ENCODE measurements at places on chromosomes 7 and 10.

DNA sequence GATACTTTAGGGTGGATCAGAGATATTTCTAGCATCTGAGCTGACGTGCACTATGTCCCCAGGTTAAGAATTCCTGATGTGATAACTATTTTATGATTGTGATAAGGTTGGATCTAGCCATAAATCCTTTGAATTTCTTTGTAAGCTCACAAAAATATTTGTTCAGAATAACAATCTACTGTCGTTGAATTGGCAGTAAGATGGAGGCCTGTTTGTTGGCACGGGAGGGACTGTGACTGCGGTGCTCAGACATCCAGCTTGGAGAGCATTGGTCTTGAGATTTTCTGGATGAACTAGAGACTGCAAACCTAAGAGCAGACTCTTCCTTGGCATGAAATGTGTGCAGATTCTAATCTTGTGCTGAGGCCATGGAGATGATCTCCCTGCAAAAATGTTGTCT, 131.1 kb downstream of the LRRC4 start:
- DNase-seq, result no peak

DNA sequence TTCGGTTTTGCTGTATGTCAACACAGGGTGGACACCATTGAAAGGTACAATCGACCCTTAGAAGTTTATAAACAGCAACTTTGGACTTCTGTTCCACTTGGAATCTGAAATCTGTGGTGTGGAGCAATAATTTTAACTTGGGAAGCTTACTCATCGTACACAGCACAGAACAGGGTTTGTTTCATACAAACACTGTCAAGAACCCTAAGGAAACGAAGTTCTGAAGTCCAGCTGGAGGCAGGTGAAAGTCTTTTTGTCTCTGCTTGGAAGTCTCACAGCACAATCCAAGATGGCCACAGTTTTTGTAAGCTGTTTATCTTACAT, 31.5 kb downstream of the NMT2 start:
- DNase-seq, result no peak

DNA sequence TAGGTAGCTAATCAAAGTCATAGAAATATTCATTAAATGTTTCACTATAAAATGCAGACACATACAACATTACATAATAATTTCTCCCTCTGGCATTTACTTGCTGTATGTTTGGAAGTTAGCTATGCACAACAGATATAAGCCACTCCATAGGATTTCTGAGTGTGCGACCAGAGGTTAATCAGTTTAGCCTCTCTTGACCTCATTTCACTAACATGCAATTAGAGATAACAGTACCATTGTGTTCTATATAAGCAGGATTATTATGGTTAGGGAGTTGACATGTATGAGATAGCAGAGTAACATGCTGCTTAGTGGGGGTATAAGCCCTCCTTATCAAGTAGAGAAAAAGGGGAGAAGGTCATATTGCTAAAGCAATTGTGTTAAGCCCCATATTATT, 26.4 kb downstream of the GLUD1 start:
- no peak for DNase-seq

DNA sequence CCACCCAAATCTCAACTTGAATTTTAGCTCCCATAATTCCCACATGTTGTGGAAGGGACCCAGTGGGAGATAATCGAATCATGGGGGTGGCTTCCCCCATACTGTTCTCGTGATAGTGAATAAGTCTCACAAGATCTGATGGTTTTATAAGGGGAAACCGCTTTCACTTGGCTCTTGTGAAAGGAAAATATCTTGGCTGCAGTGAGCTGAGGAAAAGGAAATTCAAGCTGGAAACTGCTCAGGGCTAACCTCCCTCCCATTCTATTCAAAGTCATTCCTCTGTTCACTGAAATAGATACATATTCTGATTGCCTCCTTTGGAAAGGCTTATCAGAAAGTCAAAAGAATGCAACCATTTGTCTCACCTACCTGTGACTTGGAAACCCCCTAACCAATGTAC, 15.8 kb downstream of the CYCS start:
- no peak for DNase-seq

GRCh38 chr10:112826018-112826697, 123.9 kb upstream of the TCF7L2 start:
- no peak for DNase-seq

DNA sequence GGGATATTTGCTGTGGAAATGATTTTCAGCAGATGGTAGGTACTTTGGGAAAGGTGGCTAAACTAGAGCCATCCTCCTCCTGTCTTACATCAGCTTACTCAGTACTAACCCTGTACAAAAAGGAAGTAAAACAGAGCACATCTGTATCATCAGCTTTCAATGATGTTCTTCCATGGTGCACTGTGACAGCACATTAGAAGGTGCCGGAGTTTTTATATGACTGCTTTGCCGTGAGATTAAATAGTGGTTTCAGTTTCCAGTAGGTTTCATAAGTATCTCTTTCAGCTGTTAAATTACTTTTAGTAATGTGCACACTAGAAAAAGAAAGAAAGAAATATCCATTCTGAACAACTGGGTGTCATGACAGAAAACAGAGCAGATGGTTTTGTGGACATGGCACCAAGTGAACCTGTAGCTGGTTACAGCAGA, 86.5 kb downstream of the ARID5B start:
- DNase-seq, result no peak

GRCh38 chr10:50992356-50992901, 81.9 kb upstream of the PRKG1 start:
- no peak for DNase-seq

- peak; percentile 68 for DNase-seq
These were observed 41.9 kb downstream of the ENO4 start for GRCh38 chr10:116891208-116891607.

GRCh38 chr7:157002819-157003421, 7.5 kb downstream of the MNX1 start:
- no peak for DNase-seq

DNA sequence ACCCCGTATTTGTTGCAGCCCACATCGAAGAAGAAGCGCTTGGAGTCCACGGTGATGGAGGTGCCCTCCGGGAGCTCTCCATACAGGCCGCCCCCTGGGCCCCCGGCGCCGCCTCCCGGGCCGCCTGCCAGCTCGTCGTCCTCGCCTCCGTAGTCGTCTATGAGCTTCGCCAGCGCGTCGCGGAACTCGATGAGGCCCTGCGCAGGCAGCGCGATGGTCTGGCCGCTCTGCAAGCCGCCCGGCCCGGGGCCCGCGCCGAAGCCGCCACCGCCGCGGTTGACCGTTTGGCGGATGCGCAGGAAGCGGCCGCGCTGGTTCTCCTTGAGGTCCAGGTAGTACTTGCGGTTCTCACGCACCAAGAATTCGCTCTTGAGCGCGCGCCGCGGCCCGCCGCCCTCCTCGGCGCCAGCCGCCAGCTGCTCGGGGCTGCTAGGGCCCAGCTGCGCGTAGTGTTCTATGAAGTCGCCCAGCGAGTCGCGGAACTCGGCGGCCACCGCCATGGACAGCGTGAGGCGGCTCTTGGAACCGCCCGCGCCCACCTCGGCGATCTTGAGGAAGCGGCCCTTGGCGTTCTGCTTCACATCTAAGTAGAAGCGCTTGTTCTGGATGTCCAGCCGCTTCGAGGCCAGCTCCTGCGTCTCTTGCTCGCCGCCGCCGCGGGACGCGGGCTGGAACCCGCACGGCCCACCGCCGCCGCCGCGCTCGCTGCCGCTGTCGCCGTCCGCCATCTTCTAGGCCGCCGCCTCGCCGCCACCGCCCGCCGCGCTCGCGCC, 523 bp downstream of the PURB start:
- peak; percentile 20 for DNase-seq

DNA sequence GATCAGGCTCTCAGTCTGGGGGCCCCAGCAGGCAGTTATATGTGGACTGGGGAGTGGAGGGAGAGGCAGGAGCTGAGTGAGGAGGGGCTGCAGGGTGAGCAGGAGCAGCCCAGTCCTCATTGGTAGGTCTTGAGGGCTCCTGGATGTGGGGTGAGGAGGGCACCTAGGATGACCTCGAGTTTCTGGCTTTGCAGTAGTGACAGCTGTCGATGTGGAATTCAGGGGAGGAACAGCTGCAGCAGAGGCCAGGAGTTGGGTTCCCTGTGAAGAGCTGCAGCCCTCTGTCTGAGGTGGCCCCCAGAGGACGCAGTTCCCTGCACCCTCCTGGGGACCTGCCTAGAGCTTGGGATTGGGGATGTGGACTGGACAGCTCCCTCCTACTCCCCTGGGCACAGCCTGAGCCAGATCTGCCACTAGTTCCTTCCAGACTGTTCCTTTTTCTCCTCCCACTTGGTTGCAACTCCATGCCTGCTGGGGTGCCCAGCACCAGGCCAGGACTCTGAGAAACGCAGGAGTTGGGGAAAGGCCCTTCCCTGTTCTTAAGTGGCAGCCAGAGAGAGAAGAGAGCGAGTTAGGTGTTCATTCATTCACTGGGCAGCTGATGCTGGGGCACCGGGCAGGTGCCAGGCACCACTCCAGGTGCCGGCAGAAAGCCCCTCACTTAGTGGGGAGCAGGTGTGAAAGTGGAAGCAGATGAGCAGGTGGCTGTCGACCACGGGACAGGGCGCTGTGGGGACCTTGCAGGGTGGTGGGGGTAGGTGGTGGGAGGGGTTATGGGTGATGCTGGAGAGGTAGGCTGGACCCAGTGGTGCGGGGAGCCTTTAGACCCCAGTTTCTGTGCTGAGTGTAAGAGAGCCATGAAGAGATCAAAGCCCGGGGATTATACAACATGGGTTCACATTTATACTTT, 57.9 kb downstream of the PRF1 start:
- no peak for DNase-seq

DNA sequence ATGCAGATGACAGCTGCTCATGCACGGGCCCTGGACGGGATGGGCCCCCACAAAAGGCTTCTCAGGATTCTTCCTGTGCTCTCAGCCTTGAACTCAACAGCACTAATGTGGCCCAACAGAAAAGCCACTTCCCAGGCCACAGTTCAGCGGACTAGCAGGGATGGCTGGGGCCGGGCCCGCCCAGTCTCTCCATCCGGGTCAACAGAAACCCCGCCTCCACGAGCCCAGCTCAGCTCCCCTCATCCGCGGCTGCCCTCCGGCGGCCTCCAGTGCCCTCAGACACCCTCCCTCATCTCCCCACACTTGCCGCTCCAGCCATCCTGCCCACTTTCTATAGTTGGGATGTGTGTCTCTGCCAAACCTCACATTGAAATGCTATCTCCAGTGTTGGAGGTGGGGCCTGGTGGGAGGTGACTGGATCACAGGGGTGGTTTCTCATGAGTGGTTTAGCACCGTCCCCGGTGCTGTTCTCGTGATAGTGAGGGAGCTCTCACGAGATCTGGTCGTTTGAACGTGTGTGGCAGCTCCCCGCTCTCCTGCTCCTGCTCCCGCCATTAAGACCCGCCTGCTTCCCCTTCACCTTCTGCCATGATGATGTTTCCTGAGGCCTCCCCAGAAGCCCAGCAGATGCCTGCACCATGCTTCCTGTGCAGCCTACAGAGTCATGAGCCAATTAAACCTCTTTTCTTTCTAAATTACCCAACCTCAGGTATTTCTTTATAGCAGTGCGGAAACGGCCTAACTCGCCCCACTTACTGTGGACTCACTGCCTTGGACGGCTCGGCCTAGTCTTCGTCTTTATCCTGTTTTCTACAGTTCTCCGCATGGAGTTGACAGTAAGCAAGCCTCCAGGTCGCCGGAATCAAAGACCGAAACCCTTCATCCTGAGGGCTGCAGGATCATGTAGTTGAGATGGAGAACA, 169.9 kb upstream of the RNF32 start:
- DNase-seq, result no peak

DNA sequence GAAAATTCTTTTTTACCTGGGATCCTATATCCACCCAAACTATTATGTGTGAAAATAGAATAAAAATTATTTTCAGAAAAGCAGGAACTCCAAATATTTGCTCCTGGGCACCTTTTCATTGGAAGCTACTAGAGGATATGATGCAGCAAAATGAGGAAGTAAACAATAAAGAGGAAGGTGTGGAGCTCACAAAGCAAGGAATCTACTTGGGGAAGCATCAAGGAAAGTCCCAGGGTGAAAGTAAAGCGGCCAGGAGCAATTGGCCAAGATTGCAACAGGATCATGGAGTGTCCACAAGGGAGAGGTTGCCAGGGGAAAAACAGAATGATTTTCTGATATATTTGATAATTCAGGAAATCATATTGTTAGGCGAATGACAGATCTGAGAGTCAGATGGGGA, 80.8 kb downstream of the CARD11 start:
- DNase-seq, result no peak

GRCh38 chr7:81003326-81003725, 84.5 kb upstream of the SEMA3C start:
- no peak for DNase-seq

DNA sequence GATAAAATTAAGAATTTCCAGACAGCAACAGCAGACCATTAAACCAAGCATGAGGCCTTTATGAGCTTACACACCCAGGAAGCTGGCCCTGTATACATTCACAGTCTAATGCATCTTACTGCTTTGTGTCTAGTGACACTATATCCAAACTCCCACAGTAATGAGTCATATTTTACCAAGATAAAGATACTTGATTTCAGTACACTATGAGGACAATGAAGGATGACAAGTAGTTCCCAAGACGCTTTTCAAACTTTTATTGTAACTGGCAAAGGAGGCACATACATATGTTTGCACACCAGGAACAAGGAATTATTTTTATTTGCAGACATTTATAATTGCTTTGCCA, 148.0 kb downstream of the TSPAN12 start:
- DNase-seq, result no peak

DNA sequence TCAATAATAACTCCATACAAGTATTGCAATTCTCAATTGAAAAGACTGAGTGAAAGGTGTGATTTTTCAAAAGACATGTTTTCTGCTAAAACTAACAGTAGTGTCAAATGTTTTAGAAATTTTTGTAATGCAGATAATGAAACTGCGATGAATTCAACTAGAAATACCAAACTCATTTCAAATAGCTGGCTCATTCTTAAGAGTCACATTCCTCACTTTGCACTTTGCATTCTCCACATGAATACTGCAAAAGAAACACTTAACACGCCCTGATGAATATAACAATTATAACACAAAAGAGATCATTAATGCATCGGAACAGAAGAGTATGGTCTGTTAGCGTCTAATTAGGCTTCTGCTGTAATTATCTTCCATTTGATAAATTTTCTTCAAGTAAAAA, 15.5 kb upstream of the TSPAN12 start:
- no peak for DNase-seq

DNA sequence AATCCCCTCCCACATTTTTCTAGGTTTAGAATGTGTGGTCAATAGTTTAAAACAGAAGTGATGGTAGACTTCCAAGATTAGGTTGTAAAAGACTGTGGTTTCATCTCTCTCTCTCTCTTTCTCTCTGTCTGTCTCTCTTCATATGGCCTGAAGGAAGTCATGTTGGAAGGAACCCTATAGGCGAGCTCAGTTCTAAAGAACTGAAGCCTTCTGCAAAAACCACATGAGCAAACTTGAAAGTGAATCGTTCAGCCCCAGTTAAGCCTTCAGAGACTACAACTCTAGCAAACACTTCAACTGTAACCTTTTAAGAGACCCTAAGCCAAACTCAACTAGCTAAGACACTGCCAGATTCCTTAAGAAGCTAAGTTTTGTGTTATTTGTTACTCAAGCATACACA, 707.5 kb upstream of the LRRTM3 start:
- no peak for DNase-seq
